ENCODE measurements at places on chromosomes 6 and 20.

DNA sequence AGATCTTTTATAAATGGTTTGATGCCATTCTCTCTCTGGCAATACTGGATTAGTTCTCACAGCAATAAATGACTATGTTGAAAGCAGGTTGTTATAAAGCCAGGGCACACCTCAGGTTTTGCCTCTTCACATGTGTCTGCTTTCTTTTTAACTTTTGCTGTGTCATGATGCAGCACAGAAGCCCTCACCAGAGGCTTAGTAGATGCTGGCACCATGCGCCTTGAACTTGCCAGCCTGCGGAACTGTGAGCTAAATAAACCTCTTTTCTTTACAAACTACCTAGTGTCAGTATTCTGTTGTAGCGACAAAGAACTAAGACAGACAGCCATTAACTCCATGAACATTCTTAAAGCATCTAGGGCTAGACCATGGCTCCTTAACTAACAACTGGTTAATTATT lies 15.3 kb upstream of the GPR63 start:
- no peak for DNase-seq
- no peaks in the 10 kb centered on the region for H3K4me1 ChIP-seq
- H3K27me3 ChIP-seq = no peaks in the 10 kb centered on the region
- H3K27ac ChIP-seq = no peak overlapping the region
- no peaks in the 10 kb centered on the region for H3K36me3 ChIP-seq

DNA sequence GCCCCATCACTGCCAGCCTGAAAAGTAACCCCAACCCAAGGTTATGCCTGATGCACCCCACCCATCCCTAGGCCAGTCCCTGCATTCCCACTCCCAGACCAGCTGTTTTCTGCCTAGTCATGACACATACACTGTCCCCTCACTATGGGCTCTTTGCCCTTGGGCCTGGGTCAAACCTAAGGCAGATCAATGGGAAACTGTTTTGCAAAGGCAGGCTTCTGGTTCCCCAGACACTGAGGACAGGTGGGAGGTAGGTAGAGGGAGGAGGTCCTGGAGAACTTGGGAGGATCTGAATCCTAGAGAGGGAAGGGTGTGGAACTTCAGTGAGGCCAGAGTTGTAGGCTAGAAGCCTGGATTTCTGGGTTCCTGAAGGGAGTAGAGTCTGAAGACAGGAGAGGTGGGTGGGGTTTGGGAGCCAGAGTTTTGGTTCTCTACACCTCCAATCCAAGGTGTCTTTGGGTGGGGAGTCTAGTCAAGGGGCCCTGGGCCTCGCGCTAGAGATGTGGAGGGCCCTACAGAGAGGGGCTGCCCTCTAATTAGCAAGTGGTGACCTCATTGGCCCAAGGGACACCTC lies 2.0 kb downstream of the CLIC1 start:
- H3K4me1 ChIP-seq = peaks cover 28% of the 10 kb centered on the region
- H3K27ac ChIP-seq = peak overlapping the region; percentile 90
- H3K27me3 ChIP-seq = no peaks in the 10 kb centered on the region
- no peak for DNase-seq
- peak overlapping the region; percentile 85 for H3K4me3 ChIP-seq

GRCh38 chr6:21597801-21598673 lies 4.5 kb downstream of the SOX4 start:
- peak overlapping the region; percentile 98 for H3K27ac ChIP-seq
- DNase-seq = peak; percentile 42
- no peaks in the 10 kb centered on the region for H3K27me3 ChIP-seq

- H3K4me1 ChIP-seq = no peaks in the 10 kb centered on the region
- H3K36me3 ChIP-seq = no peaks in the 10 kb centered on the region
- no peak overlapping the region for H3K27ac ChIP-seq
- no peaks in the 10 kb centered on the region for H3K27me3 ChIP-seq
- H3K4me3 ChIP-seq = no peak overlapping the region
Measured at GRCh38 chr20:13458860-13459451, 179.8 kb downstream of the TASP1 start.

- no peaks in the 10 kb centered on the region for H3K4me1 ChIP-seq
- H3K27me3 ChIP-seq = no peaks in the 10 kb centered on the region
- no peak overlapping the region for H3K4me3 ChIP-seq
Measured at GRCh38 chr6:10141746-10142443, 273.0 kb downstream of the TFAP2A start.

- no peaks in the 10 kb centered on the region for H3K27me3 ChIP-seq
- no peak overlapping the region for H3K27ac ChIP-seq
- no peak overlapping the region for H3K4me3 ChIP-seq
- no peaks in the 10 kb centered on the region for H3K4me1 ChIP-seq
- DNase-seq = no peak
Measured at GRCh38 chr6:35725081-35725708, 11.6 kb upstream of the ARMC12 start.

Data from SK-N-SH (cell line).